Activated naive CD4-positive, alpha-beta T cell (primary cell): ENCODE measurements at places on chromosomes 4 and X.

DNA sequence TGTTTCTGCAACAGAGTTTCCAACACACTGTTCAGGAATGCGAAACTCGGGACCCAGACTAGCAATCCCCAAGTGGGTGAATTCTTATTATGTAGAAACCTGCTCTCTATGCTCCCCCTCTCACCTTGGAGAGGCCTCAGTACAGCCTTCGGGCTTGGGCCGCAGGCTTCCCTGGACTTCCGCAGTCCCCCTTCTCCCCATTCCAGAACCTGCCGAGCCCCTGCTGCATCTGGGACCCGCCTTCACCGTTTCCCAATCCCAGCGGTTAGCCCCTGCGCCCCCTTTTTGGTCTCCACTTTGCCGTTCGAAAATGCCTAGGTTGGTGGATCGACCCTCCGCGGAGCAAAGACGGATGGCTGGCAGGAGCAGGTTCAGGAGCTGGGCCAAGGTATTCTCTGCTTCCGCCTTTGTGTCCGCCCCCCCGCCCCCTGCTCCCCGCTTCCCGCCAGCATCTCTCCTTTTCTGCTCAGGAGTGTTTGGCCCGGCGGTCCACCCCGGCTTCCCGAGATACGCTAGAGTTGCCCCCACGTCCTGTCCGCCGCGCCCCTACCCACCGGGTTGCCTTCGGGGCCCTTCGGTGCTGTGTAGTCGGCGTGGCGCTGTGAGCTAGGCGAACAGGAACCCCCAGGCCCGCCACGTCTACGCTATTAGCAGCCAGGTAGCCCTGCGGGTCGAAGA, 11.5 kb downstream of the HAND2 start:
- DNase-seq: no peak

DNA sequence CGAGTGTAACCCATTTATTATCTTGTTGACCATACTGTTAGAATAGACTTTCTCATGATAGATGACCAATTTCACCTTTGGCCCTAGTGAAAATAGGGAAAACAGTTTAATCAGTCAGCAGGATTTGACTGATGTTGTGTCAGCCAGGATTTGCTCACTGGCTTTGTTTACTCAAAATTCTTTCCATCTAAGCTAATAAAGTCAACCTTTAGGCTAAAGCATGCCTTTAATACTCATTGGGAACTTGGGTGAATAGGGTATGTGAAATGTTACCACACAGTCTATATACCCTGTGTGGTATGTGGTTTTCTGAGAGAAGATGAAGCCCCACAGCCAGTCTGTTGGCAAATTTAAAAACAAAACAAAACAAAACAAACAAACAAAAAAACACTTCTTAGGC, 18.7 kb upstream of the SPANXB1 start:
- no peak for DNase-seq

- no peak for DNase-seq
These were observed 61.0 kb upstream of the EXOC1L start for GRCh38 chr4:55758570-55758969.

- no peak for DNase-seq
These were observed 6.1 kb downstream of the TCEANC start for GRCh38 chrX:13659063-13659462.

GRCh38 chr4:137626942-137627738, 94.8 kb upstream of the PCDH18 start:
- DNase-seq: no peak

- DNase-seq: no peak
These were observed 134.8 kb downstream of the FRYL start for GRCh38 chr4:48645225-48645794.

- no peak for DNase-seq
These were observed 5.3 kb downstream of the EMD start for GRCh38 chrX:154384284-154384892.

DNA sequence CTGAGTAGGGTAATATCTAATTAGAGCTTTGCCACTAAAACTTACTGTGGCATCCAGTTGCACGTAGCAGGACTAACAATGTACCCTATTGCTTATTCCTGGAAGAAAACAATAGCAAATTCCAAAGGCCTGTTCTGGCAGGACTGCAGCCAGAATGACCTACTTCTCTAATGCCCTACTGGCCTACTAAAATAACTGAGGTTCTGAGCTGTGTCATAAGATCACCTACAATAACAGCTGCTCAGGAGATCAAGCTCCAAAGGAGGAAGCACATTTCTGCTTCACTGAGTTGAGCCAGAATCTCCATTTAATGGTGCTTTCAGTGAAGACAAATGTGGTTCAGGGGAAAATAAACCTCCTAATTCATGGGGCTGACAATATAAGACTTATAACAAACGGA, 42.2 kb upstream of the CXCL8 start:
- no peak for DNase-seq

DNA sequence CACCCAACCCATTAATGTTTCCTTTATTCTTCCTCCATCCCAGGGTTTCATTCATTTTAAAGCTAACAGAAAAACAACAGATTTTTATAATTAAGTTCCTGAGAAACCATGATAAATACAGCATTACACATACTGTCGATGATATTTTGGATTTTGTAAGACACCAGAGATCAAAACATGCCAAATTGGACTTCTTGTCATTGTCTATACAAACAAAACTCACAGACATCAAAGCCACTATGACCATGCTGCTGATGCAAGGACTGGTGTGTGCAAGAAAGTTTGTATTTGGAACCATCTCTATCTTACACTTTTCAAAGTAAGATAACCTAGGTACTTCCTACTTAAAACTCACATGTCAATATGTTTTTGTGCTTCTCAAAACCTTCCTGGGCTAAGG, 294.0 kb upstream of the UGT8 start:
- no peak for DNase-seq

- no peak for DNase-seq
These were observed at the start of gene TCEAL4 for GRCh38 chrX:103585411-103586313. TCEAL4 (plus strand) TSS chrX:103585515; CDS start chrX:103586676, 1,161 bp downstream.

GRCh38 chr4:18847249-18847890, 825.8 kb upstream of the LCORL start:
- DNase-seq: no peak

DNA sequence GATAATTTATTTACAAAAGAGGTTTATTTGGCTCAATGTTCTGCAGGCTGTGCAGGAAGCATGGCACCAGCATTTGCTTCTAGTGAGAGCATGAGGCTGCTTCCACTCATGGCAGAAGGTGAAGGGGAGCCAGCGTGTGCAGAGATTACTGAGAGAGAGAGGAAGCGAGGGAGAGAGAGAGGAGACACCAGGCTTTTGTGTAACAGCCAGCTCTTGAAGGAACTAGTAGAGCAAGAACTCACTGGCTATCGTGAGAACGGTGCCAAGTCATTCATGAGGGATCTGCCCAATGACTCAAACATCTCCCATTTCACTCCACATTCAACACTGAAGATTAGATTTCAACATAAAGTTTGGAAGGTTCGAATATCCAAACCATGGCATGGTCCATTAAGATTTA, 12.7 kb downstream of the GUCY1A1 start:
- DNase-seq: no peak

DNA sequence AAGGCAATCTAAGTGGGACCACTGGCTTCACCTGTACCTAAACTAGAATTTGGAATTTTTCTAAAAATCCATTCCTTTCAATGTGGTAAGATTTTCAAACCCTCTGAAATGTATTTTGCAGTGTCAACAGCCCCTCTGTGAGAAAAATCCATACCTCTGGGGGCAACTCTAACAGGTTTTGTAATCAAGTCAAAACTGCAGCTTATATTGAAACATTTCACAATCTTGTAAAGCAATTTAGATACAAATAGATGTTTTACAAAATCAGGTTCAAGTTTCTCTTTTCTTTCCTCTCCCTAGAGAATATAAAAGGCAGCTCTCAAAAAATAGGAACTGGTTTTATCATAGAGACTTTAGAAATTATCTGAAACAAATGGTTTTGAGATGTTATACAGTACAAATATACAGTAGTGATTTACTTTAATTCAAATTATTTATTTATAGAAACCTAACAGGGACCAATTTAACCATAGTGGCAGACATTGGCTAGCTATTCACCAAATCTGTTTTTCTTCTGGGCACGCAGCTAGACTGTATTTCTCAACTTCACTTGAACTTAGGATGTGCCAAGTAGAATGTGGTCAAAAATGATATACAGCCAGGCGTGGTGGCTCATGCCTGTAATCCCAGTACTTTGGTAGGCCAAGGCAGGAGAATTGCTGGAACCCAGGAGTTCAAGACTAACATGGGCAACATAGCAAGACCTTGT, 36.3 kb upstream of the SPINK2 start:
- DNase-seq: no peak

DNA sequence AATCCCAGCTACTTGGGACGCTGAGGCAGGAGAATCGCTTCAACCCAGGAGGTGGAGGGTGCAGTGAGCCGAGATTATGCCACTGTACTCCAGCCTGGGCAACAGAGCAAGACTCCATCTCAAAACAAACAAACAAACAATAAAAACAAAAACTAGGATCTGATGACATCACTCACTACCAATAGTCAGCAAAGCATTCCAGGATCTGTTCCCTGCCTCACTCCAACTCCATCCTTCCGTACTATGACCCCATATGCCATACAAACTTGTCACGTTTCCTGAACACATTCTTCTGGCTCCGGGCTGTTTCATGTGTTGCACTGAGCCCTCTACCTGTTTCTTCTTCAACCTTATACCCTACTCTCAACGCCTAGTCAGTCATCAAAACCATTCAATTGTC, 47.3 kb downstream of the RBM47 start:
- no peak for DNase-seq

- no peak for DNase-seq
These were observed 510.0 kb upstream of the HTR2C start for GRCh38 chrX:114073926-114074325.

DNA sequence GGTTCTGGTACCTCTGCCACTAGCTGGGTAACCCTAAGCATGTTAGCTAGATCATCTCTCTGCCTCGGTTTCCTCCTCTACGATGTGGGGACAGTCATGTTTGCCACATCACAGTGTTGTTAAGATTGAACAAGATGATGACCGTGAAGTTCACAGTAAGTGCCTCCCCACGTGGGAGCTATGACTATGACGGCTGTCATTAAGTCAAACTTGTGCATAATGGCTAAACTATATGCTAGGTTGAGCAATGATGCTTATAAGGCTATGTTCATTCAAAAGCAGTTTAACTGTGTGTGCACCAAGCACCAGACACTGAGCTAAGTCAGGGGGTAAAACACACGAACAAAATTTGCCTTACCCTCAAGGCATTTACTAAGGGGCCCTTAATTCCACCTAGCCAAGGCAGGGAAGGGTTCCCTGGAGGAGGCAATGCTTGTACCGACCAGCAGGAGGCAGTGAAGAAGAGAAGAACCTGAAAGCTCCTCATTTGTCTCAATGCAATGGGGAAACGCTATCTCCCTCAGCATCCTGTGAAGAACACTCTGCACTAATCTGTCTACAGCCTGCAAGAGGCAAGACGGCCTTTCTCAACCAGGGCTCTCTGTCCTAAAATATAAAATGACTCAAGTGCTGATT, 52.9 kb downstream of the MAP7D2 start:
- no peak for DNase-seq

GRCh38 chrX:24298191-24298590, 15.7 kb downstream of the SUPT20HL2 start:
- no peak for DNase-seq

DNA sequence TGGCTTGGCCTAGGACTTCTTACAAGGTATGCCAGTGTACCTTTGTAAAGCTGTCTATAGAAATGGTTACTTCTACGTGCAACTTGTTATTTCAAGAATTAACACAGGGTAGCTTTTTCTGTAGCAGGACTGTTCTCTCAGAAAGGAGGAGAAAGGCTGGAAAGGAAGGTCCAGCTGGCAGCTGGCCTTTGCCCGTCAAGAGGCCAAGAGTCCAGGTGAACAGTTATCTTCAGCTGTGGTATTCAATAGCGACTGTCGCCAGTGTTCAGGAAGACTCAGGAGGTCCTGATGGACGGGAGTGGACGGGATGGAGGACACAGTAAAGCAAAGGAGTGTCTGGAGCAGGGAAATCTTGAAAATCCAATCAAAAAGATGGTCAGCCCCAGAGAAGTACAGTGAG, 4.7 kb downstream of the CYP4V2 start:
- no peak for DNase-seq

- no peak for DNase-seq
These were observed 12.9 kb downstream of the ING2 start for GRCh38 chr4:183517781-183518180.

- DNase-seq: no peak
These were observed 113.3 kb downstream of the ELOVL6 start for GRCh38 chr4:110085131-110085530.

GRCh38 chr4:36651253-36651652, 369.8 kb downstream of the DTHD1 start:
- no peak for DNase-seq

DNA sequence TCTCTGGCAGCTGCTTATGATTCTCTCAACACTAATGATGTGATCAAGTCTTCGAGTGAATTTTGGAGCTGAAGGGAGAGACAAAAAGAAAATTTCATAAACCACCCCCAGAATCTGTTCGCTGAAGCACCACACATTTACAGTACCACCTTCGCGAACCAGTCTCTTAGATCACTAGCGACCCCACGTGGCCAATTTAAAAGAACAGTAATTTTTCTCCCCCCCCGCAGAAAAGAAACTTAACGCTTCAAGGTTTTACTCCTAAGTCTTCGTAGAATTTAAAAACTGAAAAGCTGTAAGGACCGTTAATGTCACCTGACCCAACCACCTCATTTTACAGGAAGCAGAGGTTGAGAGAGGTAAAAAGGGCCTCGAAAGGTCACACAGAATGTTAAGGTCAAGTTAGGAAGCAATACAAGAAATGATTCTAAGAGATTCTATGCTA, 187.5 kb downstream of the QDPR start:
- peak; percentile 2 for DNase-seq

- no peak for DNase-seq
These were observed 104.5 kb downstream of the MFAP3L start for GRCh38 chr4:169921732-169922131.

GRCh38 chr4:9933956-9934355, 87.3 kb downstream of the SLC2A9 start:
- DNase-seq: no peak

DNA sequence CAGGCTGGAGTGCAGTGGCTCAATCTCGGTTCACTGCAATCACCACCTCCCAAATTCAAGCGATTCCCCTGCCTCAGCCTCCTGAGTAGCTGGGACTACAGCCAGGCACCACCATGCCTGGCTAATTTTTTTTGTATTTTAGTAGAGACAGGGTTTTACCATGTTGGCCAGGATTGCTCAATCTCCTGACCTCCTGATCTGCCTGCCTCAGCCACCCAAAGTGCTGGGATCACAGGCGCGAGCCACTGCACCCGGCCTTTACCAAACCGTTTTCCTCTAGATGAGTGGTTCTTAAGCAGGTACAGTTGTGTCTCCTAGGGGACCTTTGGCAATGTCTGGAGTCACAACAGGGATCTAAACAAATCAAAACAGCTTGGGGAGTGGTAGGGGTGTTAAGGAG, 11.6 kb downstream of the AMELX start:
- DNase-seq: no peak
